ENCODE measurements at places on chromosomes 16 and 17. TPM values are rescaled to one million over a fixed set of nuclear protein-coding genes. Genes with fewer than 3 reads are reported as not detected.

DNA sequence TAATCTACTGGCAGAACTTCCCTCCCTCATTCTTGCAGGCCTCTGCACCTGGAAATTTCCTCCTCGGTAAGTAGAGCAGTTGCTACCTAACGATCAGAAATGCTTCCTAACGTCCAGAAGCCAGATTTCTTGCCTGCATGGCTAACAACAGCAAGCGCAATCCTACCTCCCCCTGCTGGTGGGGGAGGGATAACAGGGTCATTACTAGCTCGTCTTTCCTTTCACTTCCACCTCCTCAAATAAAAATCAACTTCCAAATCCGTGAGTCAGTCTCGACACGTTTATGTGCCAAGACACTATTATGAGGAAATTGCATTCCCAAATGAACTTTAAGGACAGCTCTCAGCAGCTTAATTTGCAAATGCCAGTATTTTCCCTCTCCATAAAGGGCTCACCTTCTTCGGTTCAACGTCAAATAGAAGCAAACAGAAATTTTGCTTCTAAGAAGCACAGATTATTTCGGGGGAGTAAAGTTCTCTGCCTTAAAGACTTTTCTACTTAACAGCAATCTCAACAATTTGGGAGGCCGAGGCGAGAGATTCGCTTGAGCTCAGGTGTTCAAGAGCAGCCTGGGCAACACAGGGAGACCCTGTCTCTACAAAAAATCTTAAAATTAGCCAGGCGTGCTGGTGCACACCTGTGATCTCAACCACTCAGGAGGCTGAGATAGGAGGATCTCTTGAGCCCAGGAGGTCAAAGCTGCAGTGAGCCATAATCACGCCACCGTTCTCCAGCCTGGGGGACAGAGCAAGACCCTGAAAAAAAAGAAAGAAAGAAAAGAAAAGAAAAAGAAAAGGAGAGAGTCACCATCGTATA, 188.6 kb upstream of the PSMD7 start:
- no peak for DNase-seq

SLFN14 gene
- total RNA-seq: not detected

DNA sequence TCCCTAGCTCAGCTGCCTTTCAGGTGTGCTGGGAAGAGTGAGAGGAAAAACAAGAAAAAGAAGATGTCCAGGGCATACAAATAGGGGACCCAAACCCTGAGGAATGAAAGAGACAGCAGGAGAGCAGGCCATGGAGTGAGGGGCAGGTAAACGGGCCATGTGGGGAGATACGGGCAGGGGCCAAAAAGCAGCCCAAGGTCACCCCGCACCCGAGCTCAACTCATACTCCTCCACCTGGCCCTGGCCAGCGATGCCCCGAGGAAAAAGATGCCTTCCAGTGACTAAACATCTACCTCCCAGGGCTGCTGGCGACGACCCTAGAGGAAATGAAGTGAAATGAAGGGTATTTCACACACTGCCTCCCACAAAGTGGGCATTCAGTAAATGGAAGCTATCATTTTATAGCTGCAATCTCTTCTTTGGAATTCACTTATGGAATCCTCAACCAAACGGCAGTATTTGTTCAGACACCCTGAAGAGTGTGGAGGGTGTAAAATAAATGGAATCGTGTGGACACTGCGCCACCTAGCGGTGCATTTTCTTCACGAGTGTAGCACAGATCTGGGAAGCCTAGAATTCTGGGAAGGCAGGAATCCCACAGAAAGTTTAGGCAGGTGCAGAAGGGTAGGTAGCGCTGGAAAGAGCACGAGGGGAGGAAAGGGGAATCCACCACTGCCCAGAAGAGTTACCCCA, 14.9 kb downstream of the ELAC2 start:
- peak; percentile 20 for DNase-seq

JUP gene
- 71.6 TPM for total RNA-seq

DNA sequence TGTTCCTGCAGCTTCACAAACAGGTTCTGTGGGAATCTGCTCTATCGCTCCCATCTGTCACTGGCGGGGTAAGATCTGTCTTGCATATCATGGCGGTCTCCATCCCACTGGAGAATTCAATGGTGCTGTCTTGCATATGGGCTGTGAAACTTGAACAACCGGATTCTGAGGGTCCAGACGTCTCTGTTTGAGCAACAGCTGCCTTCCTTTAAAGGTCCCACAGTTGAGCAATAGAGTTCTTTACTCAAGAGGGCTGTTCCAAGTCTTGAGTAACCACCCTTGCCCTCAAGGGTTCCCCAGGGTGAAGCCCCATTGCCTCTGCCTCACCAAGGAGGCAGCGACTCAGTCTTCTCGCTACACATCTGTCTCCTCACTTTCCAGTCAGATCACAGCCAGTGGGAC, 50.8 kb downstream of the ZFHX3 start:
- DNase-seq: no peak

DRC3 gene
- 1.1 TPM for total RNA-seq

GRCh38 chr16:26531290-26531730, 535.4 kb upstream of the C16orf82 start:
- no peak for DNase-seq

GRCh38 chr16:87143661-87144121, 173.5 kb downstream of the C16orf95 start:
- DNase-seq: no peak

OR1A1 gene
- total RNA-seq: not detected

GPR139 gene
- total RNA-seq: not detected

DNA sequence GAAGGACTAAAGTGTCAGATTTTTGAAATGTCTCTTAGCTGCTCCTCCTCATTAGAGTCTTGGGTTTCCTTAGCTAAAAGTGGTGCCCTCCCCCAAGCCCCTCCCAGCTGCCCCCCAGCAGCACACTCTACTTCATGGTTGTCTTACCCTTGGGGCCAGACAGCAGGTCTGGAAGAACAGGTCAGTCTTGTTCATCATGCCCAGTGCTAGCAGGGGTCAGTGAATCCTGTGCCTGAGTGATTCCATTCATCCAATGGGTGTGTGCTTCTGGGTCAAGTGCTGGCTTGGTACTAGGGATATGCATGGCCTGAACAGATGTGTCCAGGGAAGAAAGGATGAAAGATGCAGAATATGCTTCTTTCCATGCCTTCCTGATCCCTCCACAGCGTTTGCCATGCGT, 93.2 kb downstream of the GNAO1 start:
- no peak for DNase-seq

DNA sequence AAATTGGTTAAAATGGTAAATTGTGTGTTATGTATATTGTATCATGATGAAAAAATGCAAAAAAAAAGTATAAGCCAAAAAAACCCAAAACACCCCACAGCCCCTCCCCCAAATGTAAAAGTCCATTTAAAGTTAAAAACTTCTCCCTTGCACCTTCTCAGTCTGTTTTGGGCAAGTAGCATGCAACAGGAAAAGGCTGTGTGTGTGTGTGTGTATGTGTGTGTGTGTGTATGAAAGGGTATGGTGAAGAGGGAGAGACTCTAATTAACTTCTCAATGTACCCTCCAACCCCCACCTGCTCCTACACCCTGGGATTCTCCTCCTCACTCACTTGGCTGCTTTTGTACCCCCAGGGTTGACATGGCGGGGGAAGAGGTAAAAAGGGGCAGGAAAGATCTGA, 9.2 kb upstream of the GGT6 start:
- DNase-seq: no peak

DNA sequence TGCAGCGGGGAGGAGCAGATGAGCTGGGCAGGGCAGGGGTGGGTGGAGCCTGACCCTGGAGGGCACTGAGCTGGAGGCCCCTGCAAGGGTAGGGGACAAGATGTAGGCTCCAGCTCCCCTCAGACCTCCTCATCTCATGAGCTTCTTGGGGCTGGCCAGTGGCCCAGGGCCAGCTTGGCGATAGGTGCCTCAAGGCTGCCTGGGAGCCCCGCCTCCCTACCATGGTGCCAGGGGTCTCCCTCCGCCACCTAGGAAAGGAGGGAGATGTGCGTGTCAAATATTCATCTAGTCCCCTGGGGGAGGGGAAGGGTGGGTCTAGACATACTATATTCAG, 3.9 kb downstream of the HIRIP3 start:
- DNase-seq: no peak

GRCh38 chr16:89136931-89137330, 34.6 kb upstream of the CDH15 start:
- no peak for DNase-seq

DNA sequence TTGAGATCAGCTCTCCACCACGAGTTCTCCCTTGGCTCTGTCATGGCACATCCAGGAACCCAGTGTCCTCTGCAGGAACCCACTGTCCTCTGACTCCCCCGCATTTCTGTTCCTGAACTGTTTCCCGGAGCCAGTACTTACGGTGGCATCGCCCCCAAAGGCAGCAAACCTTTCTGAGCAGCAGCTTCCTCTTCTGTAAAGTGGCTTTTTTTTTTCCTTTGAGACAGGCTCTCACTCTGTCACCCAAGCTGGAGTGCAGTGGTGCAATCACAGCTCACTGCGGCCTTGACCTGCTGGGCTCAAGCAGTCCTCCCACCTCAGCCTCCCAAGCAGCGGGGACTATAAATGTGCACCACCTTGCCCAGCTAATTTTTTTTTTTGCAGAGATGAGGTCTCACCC, 32.2 kb downstream of the NAGPA start:
- no peak for DNase-seq

BCL6B gene
- total RNA-seq: 101 TPM

PPL gene
- 0.26 TPM for total RNA-seq

DNA sequence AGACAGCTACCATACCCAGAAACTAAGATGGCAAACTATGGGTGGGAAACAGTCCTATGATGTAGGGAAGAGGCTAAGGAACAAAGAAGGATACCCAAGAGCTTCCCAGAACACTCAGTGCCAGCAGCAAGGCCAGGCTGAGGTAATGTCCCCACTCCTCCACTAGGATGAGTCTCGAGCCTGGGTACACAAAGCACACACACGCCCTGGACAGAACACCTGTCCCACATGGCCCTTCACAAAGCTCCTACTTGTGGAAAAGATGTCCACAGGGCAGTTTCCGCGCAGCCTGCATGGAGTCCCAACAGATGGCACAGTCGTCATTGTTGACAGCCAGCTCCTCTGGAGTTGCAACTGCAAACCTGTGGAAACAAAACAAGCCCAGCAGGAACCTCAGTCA, 23.9 kb downstream of the AMFR start:
- DNase-seq: no peak

DNA sequence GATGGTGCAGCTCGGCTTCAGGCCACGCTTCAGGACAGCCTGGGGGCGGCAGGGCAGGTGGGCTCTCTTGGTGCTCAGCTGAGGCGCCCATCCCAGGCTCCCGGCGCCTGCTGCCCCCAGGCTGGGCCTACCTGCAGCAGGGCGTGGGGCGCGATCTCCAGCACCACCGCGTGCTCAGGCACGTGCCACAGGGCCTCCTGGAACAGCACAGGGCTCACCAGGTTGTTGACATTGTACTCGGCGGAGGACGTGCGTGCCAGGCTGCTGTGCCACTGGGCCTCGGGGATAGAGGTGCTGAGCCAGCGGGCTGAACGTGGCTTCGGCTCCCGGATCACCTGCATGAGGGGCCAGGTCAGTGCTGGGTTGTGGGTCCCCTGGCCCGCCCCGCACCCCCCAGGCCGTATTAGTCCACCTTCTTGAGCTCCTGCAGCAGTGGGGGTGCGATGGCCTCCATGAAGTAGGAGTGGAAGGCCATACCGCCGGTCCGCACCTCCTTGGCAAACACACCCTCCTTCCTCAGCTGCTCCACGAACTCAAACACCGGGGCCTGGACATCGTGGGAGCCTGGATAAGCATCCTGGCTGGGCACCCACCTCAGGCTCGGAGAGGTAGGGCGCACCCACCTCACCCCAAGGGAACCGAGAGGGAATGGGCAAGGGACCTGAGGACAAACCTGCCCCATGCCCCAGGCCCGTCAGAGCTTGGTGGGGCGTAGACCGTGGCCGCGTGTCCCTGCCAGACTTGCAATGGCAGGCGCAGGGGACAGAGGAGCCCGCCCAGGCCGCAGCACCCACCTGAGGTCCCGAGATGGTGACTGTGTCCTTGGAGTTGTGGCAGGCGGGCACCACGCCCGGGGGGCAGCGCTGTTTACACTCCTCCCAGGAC, 9.0 kb downstream of the FASN start:
- no peak for DNase-seq

- DNase-seq: no peak
These were observed 100.2 kb upstream of the CDH11 start for GRCh38 chr16:65222049-65222448.

DNA sequence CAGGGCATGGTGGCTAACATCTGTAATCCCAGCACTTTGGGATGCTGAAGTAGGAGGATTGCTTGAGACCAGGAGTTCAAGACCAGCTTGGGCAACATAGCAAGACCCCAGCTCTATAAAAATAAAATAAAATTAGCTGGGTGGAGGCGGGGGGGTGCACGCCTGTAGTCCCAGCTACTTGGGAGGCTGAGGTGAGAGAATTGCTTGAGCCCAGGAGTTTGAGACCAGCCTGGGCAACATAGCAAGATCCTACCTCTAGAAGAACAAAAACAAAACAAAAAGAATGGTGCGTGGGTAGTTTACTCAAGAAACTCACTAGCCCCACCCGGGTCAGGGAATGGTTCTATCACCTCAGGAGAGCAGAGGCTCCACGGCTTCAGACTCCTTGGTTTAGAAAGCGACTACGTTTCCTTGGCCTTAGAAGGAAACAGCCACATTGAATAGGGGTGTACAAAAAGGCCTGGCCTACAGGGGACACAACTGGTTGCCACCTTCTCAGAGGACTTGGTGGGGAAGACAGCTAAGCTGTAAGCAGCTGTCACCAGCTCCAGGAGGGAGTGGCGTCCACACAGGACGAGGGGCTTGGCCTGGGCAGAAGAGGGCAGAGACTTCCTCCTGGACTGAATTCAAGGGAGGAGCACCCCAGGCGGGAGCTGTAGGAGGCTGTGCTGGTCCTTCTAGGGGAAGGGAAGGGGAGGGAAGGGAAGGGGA, 716 bp downstream of the TK1 start:
- no peak for DNase-seq

SHISA6 gene
- total RNA-seq: not detected

Measured in pulmonary artery endothelial cell (primary cell).